ENCODE measurements at places on chromosomes 2 and 18.

- DNase-seq = no peak
Observed at GRCh38 chr18:74714791-74715190, 117.1 kb downstream of the ZNF407 start.

GRCh38 chr2:157336137-157337010 is 10.8 kb upstream of the ERMN start:
- peak; percentile 7 for DNase-seq

DNA sequence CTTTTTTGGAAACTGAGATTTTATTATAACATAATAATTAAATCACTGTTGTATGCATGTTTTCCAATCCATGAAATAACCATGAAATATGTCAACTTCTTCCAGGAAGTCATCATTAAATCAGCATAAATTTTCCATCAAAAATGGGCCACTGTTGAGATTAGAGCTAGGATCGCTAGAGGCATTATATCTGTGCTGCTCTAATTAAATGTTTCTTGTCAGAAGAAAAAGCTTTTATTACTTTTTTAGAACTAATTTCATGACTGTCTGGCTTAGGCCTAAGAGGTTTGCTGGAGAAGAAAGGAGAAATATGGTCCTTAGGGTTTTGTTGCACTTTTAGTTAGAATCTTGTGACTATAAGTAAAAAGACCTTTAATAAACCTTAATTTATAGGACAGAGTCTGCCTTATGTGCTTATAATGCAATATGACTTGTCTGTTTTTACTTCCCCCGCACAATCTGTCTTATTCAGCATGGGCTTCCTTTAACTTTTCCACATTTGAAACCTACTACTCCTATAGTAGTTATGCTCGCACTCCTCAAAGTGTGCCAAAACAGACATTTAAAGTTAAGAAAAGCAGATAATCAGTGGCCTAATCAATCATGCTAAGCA is 363.4 kb upstream of the GCFC2 start:
- DNase-seq = no peak

- no peak for DNase-seq
Observed at GRCh38 chr2:120761911-120762310, 26.2 kb downstream of the GLI2 start.

DNA sequence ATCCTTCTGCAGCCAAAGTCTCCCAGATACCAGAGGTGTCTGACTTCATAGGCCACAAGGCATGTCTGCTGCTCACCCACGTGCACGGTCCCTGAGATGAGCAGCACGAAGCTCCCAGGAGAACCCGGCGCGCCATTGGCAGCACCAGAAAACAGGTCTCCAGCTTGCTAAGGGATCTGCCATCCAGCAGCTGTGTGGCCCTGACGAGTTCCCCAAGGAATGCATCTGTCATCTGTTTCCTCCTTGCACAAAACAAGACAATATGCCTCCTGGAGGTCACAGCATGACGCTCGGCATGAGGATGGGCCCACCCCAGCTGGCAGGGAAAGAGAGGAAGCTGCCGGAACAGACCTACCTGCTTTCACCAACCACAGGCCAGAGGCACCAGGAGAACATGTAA is 29.2 kb downstream of the HS6ST1 start:
- no peak for DNase-seq

GRCh38 chr18:24270937-24271380 is 126.7 kb downstream of the OSBPL1A start:
- no peak for DNase-seq
